ENCODE measurements at places on chromosomes 13 and 19.

GRCh38 chr13:46720189-46720588 is 76.8 kb downstream of the ESD start:
- DNase-seq: peak; percentile 22

DNA sequence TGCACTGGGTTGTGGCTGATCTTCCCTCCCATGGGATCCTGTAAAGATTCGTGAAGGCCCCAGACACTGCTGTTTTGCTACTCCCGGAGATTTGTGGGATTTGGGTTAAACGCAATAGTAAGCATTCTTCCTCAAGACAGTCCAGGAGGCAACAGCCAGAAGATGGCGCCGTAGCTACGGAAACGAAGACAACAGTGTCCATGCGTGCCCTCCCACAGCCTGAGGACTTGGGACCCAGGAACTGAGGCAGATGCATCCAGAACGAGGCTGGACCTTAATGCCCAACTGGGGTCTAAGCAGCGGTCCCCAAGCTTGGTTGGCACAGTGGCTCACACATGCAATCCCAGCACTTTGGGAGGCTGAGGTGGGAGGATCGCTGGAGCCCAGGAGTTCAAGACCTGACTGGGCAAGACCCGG is 57.6 kb upstream of the ZNF507 start:
- DNase-seq: no peak

DNA sequence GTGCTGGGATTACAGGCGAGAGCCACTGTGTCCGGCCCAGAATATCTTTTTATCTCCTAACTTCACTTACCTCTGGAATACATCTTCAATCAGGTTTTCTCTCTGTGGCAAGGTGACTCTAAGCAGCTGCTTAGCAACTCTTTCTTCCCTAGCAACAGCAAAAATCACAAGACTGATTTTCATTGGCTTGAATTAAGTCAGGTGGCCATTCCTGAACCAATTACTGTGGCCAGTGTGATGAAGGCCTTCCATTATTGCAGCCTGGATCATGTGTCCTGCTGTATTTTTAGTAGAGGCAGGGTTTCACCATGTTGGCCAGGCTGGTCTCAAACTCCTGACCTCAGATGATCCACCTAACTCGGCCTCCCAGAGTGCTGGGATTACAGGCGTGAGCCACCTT is 9.0 kb upstream of the LTBP4 start:
- DNase-seq: peak; percentile 79

- peak; percentile 38 for DNase-seq
Measured at GRCh38 chr19:17889609-17890214, 18.0 kb downstream of the SLC5A5 start.

- no peak for DNase-seq
Measured at GRCh38 chr13:94454906-94455305, 24.6 kb downstream of the DCT start.

- DNase-seq: no peak
Measured at GRCh38 chr13:22357132-22357531, 686.3 kb downstream of the FGF9 start.

Measured in GM20000 (cell line).